Activated CD4-positive, alpha-beta T cell treated with anti-CD3 and anti-CD28 coated beads for 36 hours (primary cell): ENCODE measurements at places on chromosomes 12 and 14.

GRCh38 chr12:14907953-14908352 lies 22.3 kb upstream of the MGP start:
- peaks cover 25% of the 10 kb centered on the region for H3K36me3 ChIP-seq
- H3K4me1 ChIP-seq = peaks cover 41% of the 10 kb centered on the region
- H3K27ac ChIP-seq = no peak overlapping the region
- H3K27me3 ChIP-seq = no peaks in the 10 kb centered on the region
- no peak overlapping the region for H3K4me3 ChIP-seq
- DNase-seq = peak; percentile 24

- DNase-seq = no peak
- H3K4me3 ChIP-seq = no peak overlapping the region
- no peaks in the 10 kb centered on the region for H3K4me1 ChIP-seq
- H3K27me3 ChIP-seq = peaks cover 11% of the 10 kb centered on the region
Measured at GRCh38 chr12:65935906-65936901, 111.9 kb downstream of the HMGA2 start.

GRCh38 chr12:25427337-25428249 lies 125.5 kb downstream of the LMNTD1 start:
- H3K4me3 ChIP-seq = no peak overlapping the region
- peaks cover 2% of the 10 kb centered on the region for H3K27me3 ChIP-seq
- no peaks in the 10 kb centered on the region for H3K36me3 ChIP-seq
- no peak overlapping the region for H3K27ac ChIP-seq
- DNase-seq = no peak

DNA sequence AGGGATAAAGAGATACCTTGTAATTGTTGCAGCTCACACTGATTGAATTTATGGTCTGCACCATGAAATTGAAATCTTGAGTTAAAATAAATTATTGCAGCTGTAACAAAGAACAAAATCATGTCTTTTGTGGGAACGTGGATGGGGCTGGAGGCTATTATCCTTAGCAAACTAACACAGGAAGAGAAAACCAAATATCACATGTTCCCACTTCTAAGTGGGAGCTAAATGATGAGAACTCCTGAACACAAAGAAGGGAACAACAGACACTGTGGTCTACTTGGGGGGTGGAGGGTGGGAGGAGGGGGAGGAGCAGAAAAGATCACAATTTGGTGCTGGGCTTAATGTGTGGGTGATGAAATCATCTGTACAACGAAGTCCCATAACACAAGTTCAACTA lies 22.6 kb downstream of the ERP27 start:
- DNase-seq = no peak
- no peak overlapping the region for H3K27ac ChIP-seq
- H3K27me3 ChIP-seq = no peaks in the 10 kb centered on the region

DNA sequence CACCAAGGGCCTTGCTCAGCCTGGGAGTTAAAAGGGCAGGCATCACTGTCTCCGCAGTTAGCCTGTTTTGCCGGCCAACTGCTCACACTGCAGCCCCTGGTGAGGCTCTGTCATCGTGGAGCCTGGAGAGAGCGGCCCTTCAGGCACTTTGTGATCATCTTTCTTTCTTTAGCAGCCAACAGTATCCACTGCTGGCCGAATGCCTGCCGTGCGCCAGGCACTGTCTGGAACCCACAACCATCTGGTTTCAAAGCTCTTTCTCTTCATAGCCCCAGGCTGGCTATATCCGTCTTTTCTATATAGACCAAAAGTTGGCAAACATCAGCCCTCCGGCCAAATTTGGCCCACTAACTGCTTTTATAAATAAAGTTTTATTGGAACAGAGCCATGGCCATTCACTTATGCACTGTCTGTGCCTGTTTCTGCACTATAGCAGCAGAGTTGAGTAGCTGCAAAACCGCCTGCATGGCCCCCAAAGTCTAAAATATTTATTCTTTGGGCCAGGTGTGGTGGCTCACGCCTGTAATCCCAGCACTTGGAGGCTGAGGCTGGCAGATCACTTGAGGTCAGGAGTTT lies 29.5 kb downstream of the SLC8B1 start:
- no peak overlapping the region for H3K27ac ChIP-seq
- H3K4me3 ChIP-seq = no peak overlapping the region
- H3K36me3 ChIP-seq = peaks cover 20% of the 10 kb centered on the region
- no peak for DNase-seq

GRCh38 chr12:46508651-46509050 lies 136.1 kb upstream of the SLC38A2 start:
- peaks cover 14% of the 10 kb centered on the region for H3K36me3 ChIP-seq
- no peak overlapping the region for H3K27ac ChIP-seq
- DNase-seq = no peak
- peaks cover 17% of the 10 kb centered on the region for H3K4me1 ChIP-seq

DNA sequence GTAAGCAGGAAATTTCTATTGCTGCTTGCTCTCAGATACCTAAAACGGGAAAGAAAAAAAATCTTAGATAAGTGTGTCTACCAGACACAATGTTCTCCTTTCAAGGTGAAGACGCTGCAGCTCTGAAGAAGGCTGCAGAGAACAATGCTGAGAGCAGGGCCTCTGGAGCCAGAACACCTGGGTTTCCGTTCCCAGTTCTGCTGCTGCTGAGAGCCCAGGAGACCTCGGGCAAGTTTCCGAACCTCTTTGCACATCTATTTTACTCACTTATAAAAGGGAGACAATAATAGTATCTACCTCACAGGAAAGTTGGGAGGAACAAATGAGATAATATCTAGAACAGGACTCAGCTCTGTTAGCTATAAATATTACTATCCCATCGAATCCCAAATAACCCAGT lies 122.9 kb downstream of the TMTC1 start:
- no peaks in the 10 kb centered on the region for H3K36me3 ChIP-seq
- H3K4me1 ChIP-seq = no peaks in the 10 kb centered on the region
- H3K27ac ChIP-seq = no peak overlapping the region

GRCh38 chr14:82999802-83000201 lies 1466.1 kb upstream of the SEL1L start:
- no peaks in the 10 kb centered on the region for H3K36me3 ChIP-seq
- no peak overlapping the region for H3K27ac ChIP-seq
- no peak for DNase-seq
- no peak overlapping the region for H3K4me3 ChIP-seq
- H3K27me3 ChIP-seq = no peaks in the 10 kb centered on the region

DNA sequence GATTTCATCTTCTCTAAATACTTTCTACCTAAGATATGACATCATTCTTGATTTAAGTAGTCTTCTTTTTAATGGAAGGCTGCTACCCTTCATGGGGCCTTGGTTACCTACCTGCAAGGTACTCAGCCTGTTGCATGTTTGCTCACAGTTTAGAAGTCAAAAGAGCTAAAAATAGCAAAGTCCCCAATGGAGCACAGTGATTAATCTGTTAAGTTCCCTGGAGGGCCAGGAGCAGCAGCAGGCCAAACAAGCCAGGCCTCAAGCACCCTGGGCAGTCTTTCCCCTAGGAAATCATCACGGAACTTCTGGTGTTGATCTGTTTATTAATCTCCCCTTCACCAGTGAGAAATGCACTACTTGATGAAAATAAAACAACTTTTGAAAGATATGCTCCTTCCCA lies 24.0 kb upstream of the SLC8A3 start:
- no peak for DNase-seq
- H3K27me3 ChIP-seq = peaks cover 14% of the 10 kb centered on the region
- H3K27ac ChIP-seq = no peak overlapping the region

GRCh38 chr14:46818147-46818546 lies 166.6 kb upstream of the RPL10L start:
- H3K27me3 ChIP-seq = no peaks in the 10 kb centered on the region
- no peaks in the 10 kb centered on the region for H3K4me1 ChIP-seq
- H3K4me3 ChIP-seq = no peak overlapping the region
- H3K36me3 ChIP-seq = no peaks in the 10 kb centered on the region
- H3K27ac ChIP-seq = no peak overlapping the region

GRCh38 chr14:33602396-33602795 lies 348.5 kb downstream of the EGLN3 start:
- H3K4me1 ChIP-seq = no peaks in the 10 kb centered on the region
- no peak for DNase-seq
- H3K36me3 ChIP-seq = no peaks in the 10 kb centered on the region
- no peak overlapping the region for H3K27ac ChIP-seq
- H3K4me3 ChIP-seq = no peak overlapping the region
- H3K27me3 ChIP-seq = no peaks in the 10 kb centered on the region

- no peak for DNase-seq
- H3K27ac ChIP-seq = no peak overlapping the region
- H3K36me3 ChIP-seq = peaks cover 41% of the 10 kb centered on the region
- H3K4me1 ChIP-seq = peaks cover 16% of the 10 kb centered on the region
- H3K27me3 ChIP-seq = no peaks in the 10 kb centered on the region
Measured at GRCh38 chr12:10697156-10697555, 23.3 kb upstream of the STYK1 start.

DNA sequence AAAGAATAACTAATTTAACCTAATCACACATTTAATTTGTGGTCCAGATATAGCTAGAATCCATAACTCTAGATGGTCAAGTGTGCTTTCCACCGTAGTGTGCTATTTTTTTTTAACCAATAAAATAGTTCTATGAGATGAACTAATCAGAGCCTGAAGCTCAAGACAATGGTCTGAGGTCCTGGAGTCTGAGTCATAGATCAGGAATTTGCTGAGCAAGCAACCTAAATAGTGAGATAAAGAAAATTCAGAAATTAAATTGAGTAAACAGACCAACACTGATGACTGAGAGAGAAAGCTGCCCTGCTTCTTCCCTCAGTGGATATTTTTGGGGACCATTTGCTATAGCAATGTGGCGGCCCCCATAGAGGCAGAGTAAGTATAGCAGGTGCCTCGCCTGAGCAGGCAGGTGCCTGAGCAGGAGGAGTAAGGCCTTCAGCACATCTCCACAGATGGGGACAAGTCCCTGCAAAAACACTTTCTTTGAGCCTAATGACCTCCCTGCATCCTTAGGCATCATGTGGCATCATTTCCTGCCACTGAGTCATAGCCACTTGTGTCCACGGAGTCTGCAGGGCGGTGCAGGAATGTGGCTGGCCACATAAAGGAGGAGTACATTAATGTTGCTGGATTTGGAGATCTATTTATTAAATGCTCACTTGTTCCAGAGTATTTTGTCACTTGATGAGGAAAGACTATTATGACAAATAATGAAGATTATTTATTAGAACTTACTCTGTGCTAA lies 13.9 kb upstream of the CLEC4E start:
- H3K27ac ChIP-seq = no peak overlapping the region
- H3K4me3 ChIP-seq = no peak overlapping the region
- peaks cover 3% of the 10 kb centered on the region for H3K27me3 ChIP-seq
- peaks cover 3% of the 10 kb centered on the region for H3K4me1 ChIP-seq
- no peak for DNase-seq

- no peak for DNase-seq
- no peak overlapping the region for H3K27ac ChIP-seq
- H3K36me3 ChIP-seq = no peaks in the 10 kb centered on the region
- H3K4me1 ChIP-seq = peaks cover 12% of the 10 kb centered on the region
- H3K27me3 ChIP-seq = peaks cover 22% of the 10 kb centered on the region
Measured at GRCh38 chr12:52217223-52217622, 15.8 kb upstream of the KRT7 start.

GRCh38 chr12:29616664-29617406 lies 119.3 kb upstream of the OVCH1 start:
- no peak overlapping the region for H3K4me3 ChIP-seq
- peaks cover 9% of the 10 kb centered on the region for H3K27me3 ChIP-seq
- H3K36me3 ChIP-seq = no peaks in the 10 kb centered on the region
- H3K4me1 ChIP-seq = peaks cover 4% of the 10 kb centered on the region
- no peak for DNase-seq
- H3K27ac ChIP-seq = no peak overlapping the region

- H3K27ac ChIP-seq = no peak overlapping the region
- H3K27me3 ChIP-seq = no peaks in the 10 kb centered on the region
- H3K36me3 ChIP-seq = no peaks in the 10 kb centered on the region
- H3K4me1 ChIP-seq = no peaks in the 10 kb centered on the region
- H3K4me3 ChIP-seq = no peak overlapping the region
Measured at GRCh38 chr12:126182619-126183236, 1117.5 kb downstream of the AACS start.

DNA sequence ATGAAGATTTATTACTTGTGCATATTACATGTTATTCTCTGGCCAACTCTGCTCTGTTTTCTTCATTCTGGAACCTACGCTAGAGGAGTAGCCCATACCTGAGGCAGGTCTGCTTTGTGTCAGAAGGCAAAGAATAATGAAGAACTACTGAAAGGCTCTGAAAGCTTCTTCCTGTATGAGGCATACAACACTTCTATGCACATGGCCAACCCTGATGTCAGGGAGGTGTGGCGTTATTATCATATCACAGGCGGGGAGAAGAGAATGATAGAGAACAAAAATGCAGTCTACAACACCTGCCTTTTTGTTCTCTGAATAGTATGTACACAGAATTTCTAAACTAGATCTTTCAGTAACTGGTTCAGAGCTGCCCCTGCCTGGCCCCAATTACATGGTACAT lies 32.5 kb upstream of the CRY1 start:
- no peak for DNase-seq
- H3K36me3 ChIP-seq = no peaks in the 10 kb centered on the region
- H3K4me1 ChIP-seq = no peaks in the 10 kb centered on the region
- H3K4me3 ChIP-seq = no peak overlapping the region

DNA sequence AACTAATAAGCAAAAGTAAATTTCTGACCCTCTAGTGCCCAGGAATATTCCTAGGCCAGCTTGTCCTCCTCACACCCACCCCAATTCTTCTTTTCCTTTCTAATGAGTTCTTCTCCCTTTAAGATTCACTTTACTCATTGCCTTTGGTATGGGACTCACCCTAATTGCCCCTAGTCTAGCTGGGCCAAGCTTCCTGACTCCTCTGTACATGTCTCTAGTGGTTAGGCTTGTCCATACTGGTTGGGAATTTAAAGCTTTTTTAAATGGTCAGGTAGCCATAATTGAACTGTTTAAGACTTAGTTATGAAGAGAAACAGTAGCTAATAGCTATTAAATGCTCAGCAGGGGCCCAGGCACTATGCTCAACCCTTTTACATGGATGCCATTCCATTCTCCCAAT lies 248.2 kb downstream of the C12orf42 start:
- DNase-seq = no peak
- H3K4me1 ChIP-seq = no peaks in the 10 kb centered on the region
- H3K27me3 ChIP-seq = no peaks in the 10 kb centered on the region
- no peak overlapping the region for H3K27ac ChIP-seq
- H3K36me3 ChIP-seq = no peaks in the 10 kb centered on the region

DNA sequence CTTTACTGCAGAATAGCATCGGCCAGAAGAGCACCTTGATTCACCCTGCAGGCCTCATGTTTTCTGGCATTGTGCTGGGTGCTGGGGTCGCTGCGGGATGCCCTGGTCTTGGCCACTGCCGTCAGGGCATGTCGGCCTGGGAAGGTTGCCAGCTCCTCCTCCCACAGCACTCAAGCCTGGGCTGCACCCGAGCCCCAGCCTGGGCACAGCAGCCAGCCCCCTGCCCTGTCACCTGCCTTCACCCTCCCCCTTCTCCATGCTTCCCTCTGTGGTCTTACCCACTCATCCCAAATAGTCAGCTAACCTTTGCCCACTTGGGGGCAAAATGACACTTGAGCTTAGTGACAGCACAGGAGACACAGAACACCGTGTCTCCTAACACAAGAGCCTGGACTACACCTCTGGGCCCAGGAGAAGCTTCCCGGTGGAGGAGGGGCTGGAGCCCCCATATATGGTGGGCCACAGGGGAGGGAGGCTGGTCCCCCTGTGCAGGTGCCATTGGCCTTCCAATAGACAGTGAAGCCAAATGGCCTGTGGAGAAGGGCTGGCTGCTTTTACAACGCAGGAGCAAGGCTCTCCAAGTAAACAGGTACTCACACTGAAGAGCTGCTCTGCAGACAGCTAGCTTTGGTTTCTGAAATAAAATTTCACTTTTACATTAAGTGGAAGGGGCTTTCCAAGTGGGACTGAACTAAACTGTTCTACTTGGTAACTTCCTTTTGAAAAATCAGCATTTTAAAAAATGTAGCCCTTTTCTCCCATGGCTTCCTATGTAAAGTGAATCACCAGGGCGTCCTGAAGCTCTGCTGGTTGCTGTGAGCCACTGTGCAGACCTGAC lies 51.2 kb upstream of the AMN start:
- H3K4me1 ChIP-seq = peaks cover 22% of the 10 kb centered on the region
- H3K27me3 ChIP-seq = no peaks in the 10 kb centered on the region
- peak overlapping the region; percentile 68 for H3K27ac ChIP-seq
- no peak overlapping the region for H3K4me3 ChIP-seq
- H3K36me3 ChIP-seq = peaks cover 50% of the 10 kb centered on the region
